Psoas muscle (tissue), 8 donors: ENCODE measurements at places on chromosomes 4 and X. TPM values are rescaled to one million over a fixed set of nuclear protein-coding genes. Genes with fewer than 3 reads are reported as not detected.

- DNase-seq = peak; percentile 56
- H3K27ac ChIP-seq = no peak overlapping the region
- H3K27me3 ChIP-seq = no peaks in the 10 kb centered on the region
- no peaks in the 10 kb centered on the region for H3K36me3 ChIP-seq
These were observed 106.4 kb downstream of the DHX15 start for GRCh38 chr4:24477919-24478318.

- H3K4me1 ChIP-seq = peaks cover 4% of the 10 kb centered on the region
- no peaks in the 10 kb centered on the region for H3K27me3 ChIP-seq
These were observed 175.3 kb downstream of the MAML3 start for GRCh38 chr4:139978692-139979091.

Gene TMPRSS11F
- polyA plus RNA-seq = not detected

Gene TCEAL5
- polyA plus RNA-seq = not detected

DNA sequence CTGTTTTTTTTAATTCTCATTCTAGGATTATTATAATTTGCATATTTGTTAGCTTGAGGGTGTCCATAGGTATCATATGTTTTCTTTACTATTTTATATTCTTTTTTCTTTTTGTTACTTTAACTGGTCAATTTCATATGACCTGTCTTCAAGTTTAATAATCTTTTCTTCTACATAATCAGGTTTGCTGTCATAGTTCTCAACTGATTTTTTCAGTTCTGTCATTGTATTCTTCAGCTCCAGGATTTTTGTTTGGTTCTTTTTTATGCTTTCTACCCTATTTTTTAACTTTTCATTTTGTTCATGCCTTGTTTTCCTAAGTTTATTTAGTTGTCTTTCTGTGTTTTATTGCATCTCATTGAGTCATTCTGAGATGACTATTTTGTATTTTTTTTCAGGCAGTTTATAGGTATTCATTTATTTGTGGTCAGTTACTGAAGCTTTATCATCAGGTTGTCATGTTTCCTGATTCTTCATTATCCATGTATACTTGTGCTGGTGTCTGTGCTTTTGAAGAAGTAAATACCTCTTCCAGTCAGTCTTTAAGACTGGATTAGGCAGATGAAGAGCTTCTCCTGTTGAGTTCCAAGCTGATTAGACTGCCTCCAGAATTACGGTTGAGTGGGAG, 220.3 kb upstream of the VEGFC start:
- H3K27me3 ChIP-seq = no peaks in the 10 kb centered on the region
- no peak overlapping the region for H3K4me3 ChIP-seq
- no peaks in the 10 kb centered on the region for H3K4me1 ChIP-seq

- H3K36me3 ChIP-seq = no peaks in the 10 kb centered on the region
- no peaks in the 10 kb centered on the region for H3K27me3 ChIP-seq
- H3K27ac ChIP-seq = no peak overlapping the region
- DNase-seq = no peak
- H3K4me3 ChIP-seq = no peak overlapping the region
- no peaks in the 10 kb centered on the region for H3K4me1 ChIP-seq
These were observed 234.1 kb downstream of the ANKRD50 start for GRCh38 chr4:124478470-124478869.

- H3K4me3 ChIP-seq = no peak overlapping the region
- H3K36me3 ChIP-seq = no peaks in the 10 kb centered on the region
- no peak overlapping the region for H3K27ac ChIP-seq
- no peak for DNase-seq
- H3K4me1 ChIP-seq = no peaks in the 10 kb centered on the region
These were observed 410.9 kb downstream of the PCDH10 start for GRCh38 chr4:133559987-133560386.

Gene GAGE12J
- not detected for polyA plus RNA-seq

GRCh38 chr4:185965426-185966384, 103.3 kb upstream of the TLR3 start:
- no peaks in the 10 kb centered on the region for H3K4me1 ChIP-seq
- no peaks in the 10 kb centered on the region for H3K36me3 ChIP-seq
- H3K4me3 ChIP-seq = no peak overlapping the region
- H3K27me3 ChIP-seq = no peaks in the 10 kb centered on the region
- H3K27ac ChIP-seq = peak overlapping the region; percentile 60

DNA sequence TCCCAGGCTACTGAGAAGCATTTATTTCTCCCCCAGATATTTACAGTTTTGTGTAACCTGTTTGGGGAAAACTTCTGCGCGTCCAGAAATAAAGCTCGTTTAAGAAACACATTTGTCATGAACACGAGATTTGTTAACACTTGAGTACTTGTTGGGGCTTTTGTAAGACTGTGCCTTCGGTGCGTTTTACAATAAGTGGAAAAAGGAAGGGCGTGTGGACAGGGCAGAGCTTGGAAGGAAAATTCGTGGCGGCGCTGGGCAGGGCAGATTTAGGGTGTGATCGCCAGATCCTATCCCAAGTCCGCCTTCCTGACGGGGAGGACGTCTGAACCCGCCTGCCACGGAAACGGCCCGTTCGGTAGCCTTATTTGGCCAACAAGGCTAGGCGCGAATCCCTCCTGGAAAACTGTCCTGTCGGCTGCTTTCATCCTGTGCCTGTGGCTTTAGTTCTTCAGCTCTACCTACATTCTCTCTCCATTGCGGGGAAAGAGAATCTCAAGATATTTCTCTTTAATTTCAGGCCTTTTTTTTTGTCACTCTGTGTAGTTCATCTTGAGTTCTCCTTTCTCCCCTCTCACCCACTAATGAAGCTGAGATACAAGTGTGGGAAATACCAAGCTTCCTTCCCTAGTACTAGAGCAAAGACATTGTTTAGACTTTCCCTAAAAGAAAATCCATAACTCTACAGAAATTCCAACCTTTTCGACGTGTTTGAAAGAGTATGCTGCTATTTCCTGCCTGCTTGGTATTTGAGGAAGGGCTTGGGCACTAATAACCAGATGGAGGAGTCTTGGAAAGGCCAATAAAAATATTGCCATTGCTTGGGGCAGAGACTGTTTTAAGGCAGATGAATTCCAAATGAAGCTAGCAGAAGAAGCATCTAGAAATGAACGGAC, 982 bp downstream of the PDLIM5 start:
- peak overlapping the region; percentile 99 for H3K27ac ChIP-seq
- peak overlapping the region; percentile 97 for H3K4me3 ChIP-seq
- H3K36me3 ChIP-seq = peaks cover 18% of the 10 kb centered on the region
- H3K27me3 ChIP-seq = no peaks in the 10 kb centered on the region
- peaks cover 13% of the 10 kb centered on the region for H3K4me1 ChIP-seq
- DNase-seq = peak; percentile 83

Gene TMEM271
- not detected for polyA plus RNA-seq

DNA sequence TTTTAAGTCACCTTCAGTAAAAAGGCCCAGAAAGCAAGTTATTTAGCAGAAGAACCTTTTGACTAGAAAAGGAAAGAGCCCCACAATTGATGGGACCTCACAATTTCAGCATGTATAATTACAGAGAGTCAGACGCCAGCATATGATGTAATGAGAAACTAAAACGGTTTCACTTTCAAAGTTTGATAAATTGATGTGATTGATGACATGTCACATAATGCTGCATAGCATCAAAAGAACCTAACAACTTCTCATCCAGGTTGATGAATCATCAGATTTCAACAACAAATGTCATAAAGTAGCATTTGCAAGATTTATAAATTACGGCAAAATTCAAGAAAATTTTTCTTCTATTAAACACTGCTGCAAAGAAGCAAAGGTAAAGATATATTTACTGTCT, 3.9 kb upstream of the GAR1 start:
- no peak overlapping the region for H3K4me3 ChIP-seq
- H3K4me1 ChIP-seq = peaks cover 4% of the 10 kb centered on the region
- H3K27me3 ChIP-seq = no peaks in the 10 kb centered on the region
- H3K27ac ChIP-seq = no peak overlapping the region
